ENCODE measurements at places on chromosomes 2 and 18.

- no peak for DNase-seq
These were observed 8.5 kb upstream of the RMDN2 start for GRCh38 chr2:37916512-37917082.

- no peak for DNase-seq
These were observed 44.9 kb downstream of the MALT1 start for GRCh38 chr18:58716060-58716756.

- DNase-seq = peak; percentile 31
These were observed 117.6 kb downstream of the FAM124B start for GRCh38 chr2:224284134-224284946.

DNA sequence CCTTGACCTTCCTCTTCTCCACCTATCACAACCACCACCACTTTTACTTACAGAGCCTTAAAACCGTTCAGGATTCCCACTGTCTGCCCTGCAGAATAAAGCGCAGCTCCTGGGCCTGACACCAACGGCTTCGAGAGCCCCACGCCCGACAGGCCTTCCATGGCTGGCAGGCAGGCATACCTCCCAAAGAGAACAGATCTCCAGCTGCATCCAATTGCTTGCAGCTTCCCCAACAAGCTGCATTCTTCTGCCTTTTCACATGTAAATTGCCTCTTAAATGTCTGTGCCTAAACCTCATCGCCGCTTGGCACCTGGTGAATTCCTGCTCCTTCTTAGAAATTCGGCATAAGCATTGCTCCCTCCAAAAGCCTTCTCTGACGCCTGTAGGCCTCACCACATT, 31.5 kb upstream of the FAM124B start:
- DNase-seq = peak; percentile 91

DNA sequence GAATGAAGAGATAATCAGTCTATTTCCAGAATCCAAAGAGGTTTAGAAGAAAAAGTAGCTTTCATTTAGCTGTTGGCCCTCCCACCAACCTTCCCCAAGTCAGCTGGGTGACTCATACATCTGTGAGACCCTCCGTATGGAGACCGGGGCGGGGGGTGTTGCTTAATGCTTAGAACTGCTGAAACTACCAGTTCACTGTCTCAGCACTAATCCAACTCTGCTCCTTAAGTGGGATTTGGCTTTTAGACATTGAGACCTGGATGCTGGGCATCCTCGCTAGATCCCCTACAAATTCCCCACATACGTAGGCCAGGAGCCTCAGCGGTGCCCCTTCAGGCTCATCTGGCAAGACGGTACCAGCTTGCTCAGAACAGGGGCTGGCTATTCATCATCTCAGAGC, at the start of gene SAG:
SAG (plus strand) TSS at position 252 of the 400 bp plus-strand sequence. CDS start 1,374 bp downstream, outside the sequence.
- no peak for DNase-seq
